ENCODE measurements at places on chromosomes 3 and 15.

DNA sequence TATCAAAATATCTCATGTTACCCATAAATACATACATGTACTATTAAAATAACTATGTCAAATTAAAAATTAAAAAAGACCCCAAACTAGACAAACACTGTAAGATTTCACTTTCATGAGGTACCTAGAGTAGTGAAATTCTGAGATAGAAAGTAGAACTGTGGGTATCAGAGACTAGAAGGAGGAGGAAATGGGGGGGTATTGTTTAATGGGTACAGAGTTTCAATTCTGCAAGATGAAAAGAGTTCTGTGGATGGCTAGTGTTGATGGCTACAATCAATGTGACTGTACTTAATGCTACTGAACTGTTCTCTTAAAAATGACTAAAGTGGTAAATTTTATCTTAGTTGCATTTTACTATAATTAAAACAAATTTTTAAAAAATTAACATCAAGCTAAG is 36.6 kb downstream of the RFX7 start:
- no peak for DNase-seq

- DNase-seq, result no peak
These were observed 412.7 kb downstream of the CNTN4 start for GRCh38 chr3:2511356-2511755.

DNA sequence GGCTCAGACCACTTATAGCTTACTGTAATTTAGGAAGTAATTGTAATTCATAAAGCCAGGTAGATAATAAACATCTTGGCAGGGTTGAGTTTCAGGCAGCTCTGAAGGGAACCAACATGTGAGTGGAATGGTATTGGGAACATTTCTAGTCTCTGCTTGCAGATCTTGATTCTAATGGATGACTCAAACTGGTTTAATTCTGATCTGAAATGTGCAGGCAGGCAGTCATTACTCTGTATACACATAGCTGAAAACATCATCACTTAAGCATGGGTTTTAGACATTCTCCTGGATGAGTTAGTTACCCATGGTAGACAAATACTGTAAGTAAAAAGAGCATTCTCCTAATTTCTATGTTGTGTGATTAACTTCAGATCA is 317.0 kb upstream of the TPRG1 start:
- DNase-seq, result no peak

GRCh38 chr3:122916084-122916483 is 111.5 kb downstream of the SEMA5B start:
- DNase-seq, result no peak

DNA sequence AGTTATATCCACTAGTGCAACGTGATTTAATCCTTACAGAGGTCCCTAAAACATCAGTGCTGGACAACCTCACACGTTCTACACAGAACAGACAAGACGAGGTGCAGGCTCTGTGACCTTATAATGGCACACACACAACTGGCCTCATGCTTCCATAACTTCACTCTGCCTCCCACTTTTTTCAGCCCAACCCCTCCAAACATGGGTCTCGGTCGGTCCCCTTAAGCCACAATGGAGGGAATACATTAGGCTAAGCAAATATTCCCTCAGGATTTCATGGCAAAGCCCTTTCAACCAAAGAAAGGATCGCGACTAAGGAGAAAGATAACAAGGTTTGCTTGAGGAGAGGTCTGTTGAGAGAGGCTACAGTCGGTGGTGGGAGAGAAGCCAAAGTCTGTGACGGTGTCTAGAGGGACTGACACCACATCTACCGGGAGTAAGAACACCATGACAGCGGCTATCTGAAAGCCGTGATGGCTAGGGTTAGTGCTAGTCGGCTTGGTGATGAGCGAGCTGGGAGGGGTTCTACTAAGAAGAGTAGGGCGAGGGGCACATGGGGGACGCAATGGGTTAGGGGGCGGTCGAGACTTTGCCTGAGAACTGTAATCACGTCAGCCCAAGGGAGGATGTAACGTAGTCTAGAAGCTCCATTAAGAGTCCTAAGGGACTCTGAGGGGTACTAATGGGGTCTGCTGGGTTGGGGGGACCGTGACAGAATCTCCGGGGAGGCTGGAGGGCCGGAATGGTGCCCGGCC is 1.0 kb downstream of the MYO9A start:
- DNase-seq, result no peak

DNA sequence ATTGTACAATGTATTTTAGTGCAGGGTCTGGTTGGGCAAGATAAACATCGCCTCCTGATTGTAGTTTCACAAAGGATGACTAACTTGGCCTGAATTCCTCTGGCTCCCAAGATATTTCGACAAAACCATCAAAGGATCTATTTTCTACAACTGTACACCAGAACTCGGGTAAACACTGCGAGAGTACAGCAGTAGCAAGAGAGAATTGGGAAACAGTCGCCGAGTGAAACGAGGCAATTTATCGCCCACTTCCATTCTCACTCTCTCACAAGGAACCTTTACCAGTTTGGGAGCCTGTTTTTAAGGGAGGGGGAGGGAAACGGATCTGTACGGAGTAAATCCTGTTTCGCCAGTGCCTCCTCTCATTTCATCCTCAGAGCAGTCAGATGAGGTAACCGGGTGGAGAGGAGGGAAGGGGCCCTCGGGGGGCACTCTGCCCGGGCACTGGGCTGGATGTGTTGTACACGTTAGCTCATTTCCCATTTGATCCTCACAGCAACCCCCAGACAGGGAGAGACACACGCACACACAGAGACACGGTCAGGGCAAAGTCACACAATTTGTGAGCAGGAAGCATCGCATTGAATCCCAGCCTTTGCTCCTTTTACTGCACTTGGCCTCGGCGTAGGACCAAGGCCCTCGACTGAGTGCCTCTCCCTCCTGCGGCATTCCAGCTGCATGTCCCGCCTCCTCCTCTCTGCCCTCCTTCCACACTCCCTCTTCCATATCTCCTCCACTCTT is 120.1 kb downstream of the LIPC start:
- no peak for DNase-seq

DNA sequence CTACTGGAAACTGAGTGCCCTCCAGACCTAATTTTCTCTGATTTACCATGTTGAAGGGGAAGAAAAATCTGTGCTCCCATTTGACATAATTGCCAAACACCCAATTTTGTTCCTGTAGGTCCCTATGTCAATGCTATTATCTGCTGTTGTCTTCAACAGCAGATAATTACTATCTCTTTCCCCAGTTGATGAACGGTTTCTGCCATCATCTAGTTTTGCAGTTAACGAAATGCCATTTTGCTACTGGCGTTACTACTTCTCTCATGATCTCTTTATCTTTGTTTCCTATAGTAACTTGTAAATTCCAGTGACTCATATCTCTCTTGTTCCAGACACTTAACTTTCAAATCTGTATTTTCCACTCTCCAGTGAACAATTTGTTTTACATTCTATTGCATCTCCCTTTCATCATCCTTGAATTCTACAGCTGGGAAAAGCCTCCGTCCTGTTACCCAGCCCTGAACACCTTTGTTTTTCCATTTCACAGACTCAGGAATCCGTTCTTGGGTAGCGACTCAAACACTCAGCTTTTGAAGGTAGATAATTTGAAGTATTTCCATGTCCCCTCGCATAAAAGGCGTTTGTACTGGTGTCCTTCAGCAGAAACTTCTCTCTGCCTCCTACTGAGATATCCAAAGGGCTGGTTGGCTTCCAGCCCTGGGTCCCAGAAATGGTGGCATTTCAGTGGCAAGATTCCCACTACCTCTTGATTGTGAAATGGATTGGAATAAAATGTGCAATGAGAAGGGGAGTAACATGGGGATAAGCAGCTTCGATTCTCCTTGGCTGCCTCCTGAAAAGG is 111.7 kb downstream of the FOXB1 start:
- no peak for DNase-seq

- no peak for DNase-seq
These were observed 190.1 kb downstream of the TBC1D5 start for GRCh38 chr3:17552351-17552750.

DNA sequence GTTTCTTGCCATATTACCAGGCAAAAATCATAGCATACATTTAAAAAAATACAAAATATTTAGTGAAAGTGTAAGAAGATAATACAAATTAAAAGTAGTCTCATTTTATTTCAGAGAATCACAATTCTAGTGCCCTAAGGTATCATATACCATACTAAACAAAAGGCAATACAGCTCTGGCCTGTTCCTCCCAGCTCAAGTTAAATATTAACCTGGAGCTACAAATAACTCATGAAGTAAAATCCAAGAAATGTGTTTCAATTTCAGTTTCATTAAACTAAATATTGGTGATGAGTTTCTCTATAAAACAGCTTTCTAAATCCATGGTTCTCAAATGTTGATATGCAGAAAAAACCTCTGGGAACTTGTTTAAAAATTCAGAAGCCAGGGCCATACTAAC is 67.7 kb downstream of the INO80 start:
- DNase-seq, result no peak

DNA sequence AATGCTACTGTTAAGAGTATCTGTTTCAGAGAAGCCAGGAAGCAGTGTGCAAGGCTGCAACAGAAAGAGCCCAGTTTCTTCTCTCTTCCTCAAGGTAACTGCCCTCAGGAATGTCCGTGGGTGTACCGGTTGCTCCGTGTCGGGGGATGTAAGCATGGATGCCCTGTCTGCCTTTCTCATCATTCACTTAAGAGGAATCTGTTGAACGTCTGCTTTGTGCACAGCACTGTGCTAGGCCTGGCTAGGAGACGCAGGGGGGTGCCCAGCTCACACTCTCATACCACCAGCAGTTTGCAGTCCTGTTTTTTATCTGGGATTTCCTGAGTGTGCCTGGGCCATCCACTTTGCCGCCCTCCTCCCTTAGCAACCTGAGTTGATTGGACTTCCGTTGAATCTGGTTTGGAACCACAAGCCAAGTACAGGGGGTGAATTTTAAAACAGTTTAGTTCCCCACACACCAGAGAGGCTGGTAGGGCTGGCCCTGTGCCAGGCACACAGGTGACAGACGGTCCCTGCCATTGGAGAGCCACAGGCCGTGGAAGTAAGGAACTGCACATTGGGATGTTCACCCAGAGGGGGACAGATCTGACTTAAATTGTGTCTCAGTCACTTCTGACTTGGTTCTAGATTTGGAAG is 11.2 kb downstream of the BOC start:
- no peak for DNase-seq

DNA sequence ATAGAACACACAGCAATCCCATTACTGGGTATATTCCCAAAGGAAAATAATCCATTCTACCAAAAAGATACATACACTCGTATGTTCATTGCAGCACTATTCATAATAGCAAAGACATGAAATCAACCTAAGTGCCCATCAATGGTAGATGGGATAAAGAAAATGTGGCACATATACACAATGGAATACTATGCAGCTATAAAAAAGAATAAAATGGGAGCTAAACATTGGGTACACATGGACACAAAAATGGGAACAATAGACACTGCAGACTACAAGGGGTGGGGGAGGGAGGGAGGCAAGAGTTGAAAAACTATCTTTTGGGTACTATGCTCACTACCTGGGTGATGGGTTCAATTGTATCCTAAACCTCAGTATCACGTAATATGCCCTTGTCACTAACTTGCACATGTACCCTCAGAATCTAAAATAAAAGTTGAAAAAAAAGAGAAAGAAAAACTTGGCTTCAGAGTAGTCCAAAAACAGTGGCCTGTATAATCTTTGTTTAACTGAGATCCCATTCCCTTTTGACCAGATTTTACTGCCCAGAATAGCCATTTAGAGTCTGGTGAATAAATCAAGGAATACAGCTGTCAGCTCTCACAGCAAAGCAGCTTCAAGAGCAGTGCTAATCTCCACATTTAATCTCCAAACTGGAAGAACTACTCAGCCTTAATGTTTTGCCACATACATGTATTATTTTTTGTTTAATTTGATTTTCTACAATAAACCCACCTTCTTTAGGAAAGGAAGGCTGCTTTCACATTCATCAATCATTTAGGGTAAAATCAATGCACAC is 54.5 kb upstream of the XRN1 start:
- no peak for DNase-seq

DNA sequence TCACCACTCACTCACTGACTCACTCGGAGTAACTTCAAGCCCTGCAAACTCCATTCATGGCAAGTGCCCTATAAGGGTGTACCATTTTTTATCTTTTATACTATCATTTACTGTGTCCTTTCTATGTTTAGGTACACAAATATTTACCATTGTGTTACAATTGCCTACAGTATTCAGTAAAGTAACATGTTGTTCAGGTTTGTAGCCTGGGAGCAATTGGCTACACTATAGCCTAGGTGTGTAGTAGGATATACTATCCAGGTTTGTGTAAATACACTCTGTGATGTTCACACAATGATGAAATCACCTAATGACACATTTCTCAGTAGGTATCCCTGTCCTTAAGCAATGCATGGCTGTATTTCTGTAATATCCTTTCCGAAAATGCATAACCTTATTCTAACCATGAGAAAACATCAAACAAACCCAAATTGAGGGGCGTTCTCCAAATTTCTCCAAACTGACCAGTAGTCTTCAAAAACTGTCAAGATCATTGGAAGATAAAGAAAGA is 17.9 kb upstream of the CNOT10 start:
- no peak for DNase-seq

DNA sequence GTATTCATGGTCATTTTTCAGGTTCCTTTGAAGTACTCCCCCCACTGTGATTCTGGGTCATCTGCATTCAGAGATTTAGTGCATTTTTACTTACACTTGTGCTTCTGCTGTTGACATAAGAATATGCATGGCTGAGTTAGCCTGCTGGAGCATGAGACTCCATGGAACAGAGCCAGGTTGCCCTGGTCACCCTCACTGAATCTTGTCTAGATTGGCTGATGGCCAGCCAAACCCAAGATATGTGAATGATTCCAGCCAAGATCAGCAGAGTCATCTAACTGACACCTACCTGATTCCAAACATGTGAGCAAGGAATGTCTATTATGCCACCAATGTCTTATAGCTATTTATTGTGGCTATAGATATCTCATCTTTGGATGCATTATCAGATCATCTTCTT is 25.1 kb downstream of the DTWD1 start:
- no peak for DNase-seq

GRCh38 chr15:70741107-70741531 is 22.2 kb downstream of the UACA start:
- no peak for DNase-seq

DNA sequence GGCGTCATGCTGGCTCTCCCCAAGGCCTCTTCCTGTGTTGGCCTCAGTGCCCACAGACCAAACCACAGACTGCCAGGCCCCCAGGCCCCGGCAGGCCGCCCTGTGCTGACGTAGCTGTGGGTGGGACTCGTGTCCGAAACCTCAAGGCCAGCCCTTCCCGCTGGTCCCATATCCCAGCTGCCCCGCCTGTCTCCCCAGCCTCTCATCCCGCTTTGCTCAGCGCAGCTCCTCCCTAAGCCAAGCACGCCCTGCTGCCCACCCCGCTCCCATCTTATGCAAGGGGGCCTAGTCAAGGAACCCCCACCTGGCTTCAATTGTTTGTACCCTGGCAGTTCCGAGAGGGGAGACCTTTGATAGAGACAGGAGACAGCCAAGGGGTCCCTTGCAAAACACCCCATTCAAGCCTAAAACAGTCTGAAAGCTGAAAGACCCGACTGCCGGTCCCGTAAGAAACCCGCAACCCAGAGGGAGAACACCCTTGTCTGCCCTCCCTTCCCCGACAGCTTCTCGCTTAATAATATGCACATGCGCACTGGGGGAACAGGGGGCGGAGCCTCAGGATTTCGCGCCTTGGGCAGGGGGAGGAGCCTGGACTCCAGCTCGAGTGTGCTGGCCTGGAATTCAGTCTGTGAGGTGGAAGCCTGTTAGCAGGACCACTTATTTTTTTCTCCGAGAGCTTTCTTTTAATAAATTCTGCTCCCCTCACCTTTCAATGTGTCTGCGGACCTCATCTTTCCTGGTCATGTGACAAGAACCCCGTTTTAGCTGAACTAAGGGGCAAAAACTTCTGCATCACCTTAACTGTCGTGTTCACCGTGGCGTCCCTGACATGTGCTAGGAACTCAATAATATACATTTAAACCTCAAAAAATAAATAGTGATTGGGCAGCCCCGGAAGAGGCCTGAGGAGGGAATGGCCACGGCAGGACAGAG is 17.2 kb downstream of the TNFAIP8L3 start:
- peak; percentile 76 for DNase-seq
